Thyroid gland (tissue), 4 donors: ENCODE measurements at places on chromosomes 3 and 15. TPM values are rescaled to one million over a fixed set of nuclear protein-coding genes. Genes with fewer than 3 reads are reported as not detected.
A peak's percentile ranks its signal among the peaks of the same experiment; 100 is the strongest.

Gene CLSTN2
- 9.7 TPM for total RNA-seq

Gene GOLGA6B
- not detected for total RNA-seq

Gene LMAN1L
- total RNA-seq: 3.5 TPM

Gene NR2F2
- 18.3 TPM for total RNA-seq

Gene SSR3
- total RNA-seq: 171 TPM

Gene EAF2
- total RNA-seq: 2.6 TPM

Gene LRRC31
- not detected for total RNA-seq

Gene SI
- total RNA-seq: not detected

Gene PDCD7
- total RNA-seq: 27.5 TPM

Gene ZNF710
- 12.6 TPM for total RNA-seq

Gene CHRFAM7A
- 4.8 TPM for total RNA-seq

- no peak for DNase-seq
These were observed 32.3 kb downstream of the CBLB start for GRCh38 chr3:105836533-105836932.

DNA sequence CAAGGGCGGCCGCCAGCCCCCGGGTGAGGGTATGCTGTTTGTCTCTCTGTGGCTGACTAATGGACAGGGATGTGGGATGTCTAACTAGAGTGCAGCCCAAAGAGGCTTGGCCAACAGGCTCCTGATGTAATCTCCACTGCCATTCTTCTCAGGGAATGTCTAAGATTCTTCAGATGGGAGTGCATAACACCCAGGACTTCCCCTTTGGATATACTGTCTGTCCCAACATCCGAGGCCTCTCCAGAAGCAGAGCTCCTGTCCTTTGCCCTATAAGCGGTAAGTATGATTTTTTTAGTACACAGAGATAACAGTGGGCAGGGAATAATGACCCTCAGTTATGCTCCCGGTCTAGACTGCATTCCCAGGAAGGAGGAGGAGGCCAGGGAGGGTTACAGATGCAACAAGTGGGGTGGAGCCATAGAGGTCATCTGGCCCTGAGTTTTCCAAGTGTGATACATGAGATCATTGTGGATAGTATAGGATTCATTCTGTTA, 62.5 kb upstream of the SLCO2A1 start:
- no peak for DNase-seq

- peak; percentile 36 for DNase-seq
These were observed 682 bp downstream of the ITPKA start for GRCh38 chr15:41494190-41494921.

DNA sequence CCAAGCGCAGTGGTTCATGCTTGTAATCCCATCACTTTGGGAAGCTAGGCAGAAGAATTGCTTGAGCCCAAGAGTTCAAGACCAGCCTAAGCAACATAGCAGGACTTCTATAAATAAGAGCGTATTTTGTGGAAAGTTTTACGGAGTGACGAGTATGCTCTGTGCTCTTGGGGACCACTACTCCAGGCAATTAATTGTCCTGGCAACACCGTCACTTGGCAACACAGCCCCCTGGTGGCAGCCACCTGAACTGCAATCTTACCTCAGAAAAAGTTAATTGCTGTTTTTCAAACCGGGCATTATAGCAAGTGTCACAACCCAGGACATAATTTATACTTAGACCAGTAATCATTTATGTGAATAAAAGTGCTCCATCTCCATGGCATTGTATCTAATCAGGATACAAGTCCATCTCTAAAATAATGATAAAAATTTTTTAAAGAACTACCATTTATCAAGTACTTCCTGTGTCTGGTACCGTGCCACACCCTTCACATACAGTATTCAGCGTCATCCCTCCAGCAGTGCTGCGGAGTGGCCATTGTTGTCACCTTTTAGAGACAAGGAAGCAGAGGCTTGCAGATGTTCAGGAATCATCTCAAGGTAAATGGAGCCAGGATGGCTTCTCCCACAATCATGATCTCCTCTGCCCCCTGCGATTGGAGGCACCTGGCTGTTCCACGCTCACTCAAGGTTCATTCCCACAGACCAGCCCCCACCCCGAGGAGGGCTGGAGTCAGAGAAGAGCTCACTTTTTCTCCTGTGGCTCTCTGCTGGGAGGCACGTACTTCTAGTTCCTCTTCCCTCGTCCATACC, 34.5 kb downstream of the PLA2G4D start:
- peak; percentile 66 for DNase-seq

DNA sequence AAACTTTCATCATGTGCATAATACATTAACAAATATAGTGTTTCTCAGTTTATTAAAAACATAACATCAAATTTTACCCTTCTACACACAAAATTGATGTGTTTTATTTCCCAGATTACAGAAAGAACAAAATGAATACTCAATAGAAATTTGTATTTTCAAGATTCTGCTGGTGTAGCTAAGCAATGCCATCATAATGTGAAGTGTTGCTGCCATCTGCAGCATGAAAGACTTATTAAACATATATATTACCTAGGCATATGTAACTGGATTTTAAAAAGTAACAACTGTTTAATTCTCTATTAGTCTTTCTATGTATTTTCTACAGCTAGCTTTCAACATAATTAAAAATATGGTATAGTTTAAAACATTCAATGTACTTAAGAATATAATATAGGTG, 27.5 kb downstream of the PLSCR5 start:
- DNase-seq: no peak

GRCh38 chr15:64749167-64749566, 26.2 kb downstream of the RBPMS2 start:
- peak; percentile 18 for DNase-seq

- no peak for DNase-seq
These were observed 85.0 kb downstream of the FBN1 start for GRCh38 chr15:48560321-48561051.

- no peak for DNase-seq
These were observed 72.3 kb upstream of the ZNF280D start for GRCh38 chr15:56805466-56806147.

DNA sequence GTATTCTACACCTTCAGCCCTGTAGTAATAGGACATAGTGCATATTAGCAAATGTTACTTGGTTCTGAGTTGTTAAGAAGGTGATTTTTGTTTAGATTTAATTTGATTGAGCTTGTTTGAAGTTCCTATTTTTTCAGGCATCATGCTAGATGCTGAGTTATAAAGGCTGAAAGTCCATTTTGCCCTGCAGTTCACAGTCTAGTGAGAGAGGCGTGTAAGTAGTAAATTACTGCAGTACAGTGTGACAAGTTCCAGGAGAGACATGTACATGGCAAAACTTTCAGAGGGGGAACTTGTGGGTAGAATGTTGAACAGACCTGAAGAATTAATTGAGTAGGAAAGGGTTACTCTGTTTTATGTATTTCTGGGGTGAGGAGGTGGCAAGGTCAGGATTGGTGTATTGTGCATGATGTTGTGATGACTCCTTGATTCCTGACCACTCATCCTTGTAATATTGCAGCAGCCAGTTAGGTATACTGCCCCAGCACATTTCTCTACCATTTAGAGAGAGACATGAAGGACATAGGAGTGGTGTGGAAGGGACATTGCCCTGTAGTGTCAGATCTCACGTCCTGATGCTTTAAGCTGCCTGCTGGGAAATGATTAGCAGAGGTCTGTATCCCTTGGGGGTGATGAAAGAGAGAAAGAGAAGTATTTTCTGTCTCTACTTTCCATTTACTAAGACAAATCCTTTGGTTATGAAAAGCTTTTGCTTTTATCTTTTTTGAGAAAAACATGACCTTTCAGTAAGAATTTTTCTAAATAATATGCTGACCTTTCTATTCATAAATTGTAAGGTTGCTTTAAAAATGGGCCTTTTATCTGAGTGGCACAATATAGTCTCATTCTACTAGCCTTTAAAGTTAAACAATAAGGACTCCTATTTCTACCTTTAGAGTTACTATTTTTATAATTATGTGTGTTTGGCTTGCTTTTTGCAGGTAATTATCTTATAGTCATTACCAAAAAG, 16.9 kb downstream of the SACM1L start:
- no peak for DNase-seq

DNA sequence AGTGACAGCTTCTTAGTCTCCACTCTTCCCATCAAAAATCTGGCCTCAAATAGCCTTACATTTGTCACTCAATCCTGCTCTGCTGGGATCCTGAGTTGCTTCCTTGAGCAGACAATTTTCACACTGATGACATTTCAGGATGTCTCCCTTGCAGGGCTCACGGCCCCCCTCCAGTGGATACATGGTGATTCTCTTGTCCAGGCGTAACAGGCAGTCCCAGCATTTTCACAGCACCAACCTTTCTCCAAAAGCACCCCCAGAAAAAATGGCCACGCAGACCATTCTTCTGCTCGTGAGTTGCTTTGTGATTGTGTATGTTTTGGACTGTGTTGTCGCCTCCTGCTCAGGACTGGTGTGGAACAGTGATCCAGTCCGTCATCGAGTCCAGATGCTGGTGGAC, 47.4 kb upstream of the WNT7A start:
- DNase-seq: no peak

GRCh38 chr3:136992115-136992514, 34.3 kb downstream of the IL20RB start:
- no peak for DNase-seq

DNA sequence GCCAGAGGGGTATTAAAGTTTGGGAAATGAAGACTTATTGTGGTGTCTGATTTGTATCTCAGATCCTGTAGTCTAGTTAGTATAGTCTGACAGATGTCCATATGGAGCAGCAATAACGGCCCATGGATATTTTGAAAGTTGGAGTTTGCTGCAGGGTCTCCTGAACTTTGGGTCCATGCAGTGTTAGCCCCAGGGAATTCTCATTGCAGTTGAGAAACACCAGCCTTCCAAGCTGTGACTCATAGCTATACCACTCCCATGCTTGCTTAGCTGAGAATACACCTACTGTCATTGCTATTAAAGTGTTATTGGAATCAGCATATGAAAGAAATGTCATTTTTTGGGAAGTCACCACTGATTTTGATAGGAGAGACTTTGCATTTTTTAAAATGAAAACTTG, 29.2 kb downstream of the TMOD2 start:
- DNase-seq: no peak

DNA sequence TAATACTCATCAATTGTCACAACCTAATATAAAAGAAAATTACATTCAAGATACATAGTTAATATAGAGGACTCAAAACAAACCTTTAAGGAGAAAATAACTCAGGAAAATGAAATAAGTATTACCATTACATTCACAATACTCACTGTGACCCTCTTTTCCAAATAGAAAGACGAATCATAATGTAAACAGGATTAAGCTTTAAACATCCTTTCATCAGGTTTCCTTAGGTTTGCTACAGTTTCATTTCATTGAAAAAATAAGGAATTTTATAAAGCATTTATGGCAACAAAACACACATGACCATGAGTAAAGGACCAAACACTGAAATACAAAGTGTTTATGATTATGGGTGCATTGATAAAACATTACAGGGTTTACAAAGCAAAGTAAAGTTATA, 162.7 kb downstream of the ALCAM start:
- DNase-seq: no peak

- peak; percentile 65 for DNase-seq
These were observed 551 bp downstream of the DNAJC13 start for GRCh38 chr3:132417695-132418411.

GRCh38 chr3:17755836-17756235, 13.4 kb upstream of the TBC1D5 start:
- no peak for DNase-seq

DNA sequence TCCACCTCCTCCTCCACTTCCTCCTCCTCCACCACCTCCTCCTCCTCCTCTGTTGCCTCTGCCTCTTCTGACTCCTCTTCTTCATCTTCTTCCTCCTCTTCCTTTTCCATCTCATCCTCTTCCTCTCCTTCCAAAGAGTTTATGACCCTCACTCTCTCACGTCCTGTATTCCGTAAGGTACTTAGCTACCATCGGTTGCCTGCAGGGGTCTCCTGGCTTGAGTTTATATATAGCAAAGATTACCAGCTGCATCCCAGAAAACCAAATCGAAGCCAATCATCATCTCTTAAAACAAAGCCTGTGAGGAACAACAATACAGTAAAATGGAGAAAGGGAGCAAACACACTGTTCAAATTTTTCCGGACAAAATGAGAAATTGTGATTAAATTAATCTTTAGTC, 317.4 kb downstream of the C3orf38 start:
- DNase-seq: no peak

GRCh38 chr15:70036585-70037291, 61.0 kb downstream of the TLE3 start:
- no peak for DNase-seq

DNA sequence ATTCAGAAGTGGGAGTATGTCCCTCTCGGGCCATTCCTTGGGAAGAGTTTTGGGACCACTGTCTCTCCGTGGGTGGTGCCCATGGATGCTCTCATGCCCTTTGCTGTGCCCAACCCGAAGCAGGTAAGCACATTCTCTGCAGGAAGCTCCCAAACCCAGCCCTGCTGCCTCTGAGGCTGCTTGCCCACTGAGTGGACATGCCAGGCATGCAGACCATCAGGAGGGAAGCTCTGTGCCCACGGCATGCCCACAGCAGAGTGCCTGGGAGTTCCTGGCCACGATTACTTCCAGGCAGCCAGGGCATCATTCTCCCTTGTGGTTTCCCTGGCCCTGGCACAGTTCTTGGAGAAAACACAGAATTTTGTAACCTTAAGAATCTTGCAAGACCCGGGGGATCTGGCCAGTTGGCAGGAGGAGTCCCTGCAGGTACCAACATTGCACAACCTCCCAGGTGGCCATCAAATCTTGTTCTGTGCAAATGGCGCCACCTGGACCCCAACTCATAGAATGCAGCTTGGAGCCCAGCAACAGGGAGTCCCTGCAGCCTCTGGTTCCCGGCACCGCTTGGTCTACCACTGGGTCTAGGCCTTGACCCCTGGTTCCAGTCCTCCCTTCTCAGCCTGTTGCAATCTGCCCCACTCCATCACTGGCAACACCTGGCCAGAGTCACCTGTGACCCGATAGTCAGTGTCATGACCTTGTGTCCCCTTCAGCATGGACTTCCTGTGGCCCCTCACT, 20.4 kb downstream of the FAH start:
- DNase-seq: peak; percentile 86

- no peak for DNase-seq
These were observed 26.4 kb upstream of the KLF13 start for GRCh38 chr15:31300208-31300661.

DNA sequence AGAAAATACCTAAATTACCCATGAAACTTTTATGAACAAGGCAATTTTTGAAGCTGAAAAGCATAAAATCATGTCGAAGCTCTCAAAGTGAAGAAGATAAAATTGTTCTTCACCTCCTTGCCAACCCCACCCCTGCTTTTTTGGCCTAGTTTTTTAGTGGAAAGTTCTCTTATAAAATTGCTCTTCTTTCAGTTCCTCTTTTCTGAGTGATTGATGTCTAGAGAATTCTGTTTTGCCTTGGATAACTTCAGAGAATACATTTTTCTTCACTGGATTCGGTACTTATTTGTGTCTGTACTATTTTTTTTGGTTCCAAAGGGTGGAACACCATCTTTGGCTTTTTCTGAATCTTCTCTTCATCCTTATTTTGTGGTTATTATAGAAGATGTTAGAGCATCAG, 25.0 kb upstream of the PYDC2 start:
- DNase-seq: no peak

DNA sequence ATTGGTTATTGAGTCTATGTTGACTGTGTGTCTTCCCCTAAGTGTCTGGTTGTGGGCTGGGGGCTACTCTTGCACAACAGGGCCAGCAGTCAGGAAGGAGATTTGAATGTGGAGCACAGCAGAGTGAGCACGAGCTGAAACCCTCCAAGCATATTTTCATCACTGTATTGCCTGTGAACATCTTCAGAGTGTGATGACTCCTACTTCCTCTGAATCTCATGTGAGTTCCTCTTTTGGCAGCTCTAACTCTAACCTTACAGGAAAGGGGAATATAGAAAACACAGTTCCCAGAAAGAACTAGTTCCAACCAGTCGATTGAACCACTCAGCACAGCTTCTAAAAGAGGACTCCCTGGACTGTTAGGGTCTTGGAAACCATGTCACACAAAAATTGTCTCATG, 211.6 kb downstream of the RAP2B start:
- DNase-seq: no peak
